ENCODE measurements at places on chromosomes 4 and X. TPM values are rescaled to one million over a fixed set of nuclear protein-coding genes. Genes with fewer than 3 reads are reported as not detected.

GRCh38 chr4:69742596-69742995 is 17.8 kb downstream of the SULT1B1 start:
- DNase-seq: no peak

GRCh38 chr4:188839704-188840103 is 700.5 kb downstream of the TRIML1 start:
- DNase-seq: no peak

The SSX1 gene
- total RNA-seq: not detected

DNA sequence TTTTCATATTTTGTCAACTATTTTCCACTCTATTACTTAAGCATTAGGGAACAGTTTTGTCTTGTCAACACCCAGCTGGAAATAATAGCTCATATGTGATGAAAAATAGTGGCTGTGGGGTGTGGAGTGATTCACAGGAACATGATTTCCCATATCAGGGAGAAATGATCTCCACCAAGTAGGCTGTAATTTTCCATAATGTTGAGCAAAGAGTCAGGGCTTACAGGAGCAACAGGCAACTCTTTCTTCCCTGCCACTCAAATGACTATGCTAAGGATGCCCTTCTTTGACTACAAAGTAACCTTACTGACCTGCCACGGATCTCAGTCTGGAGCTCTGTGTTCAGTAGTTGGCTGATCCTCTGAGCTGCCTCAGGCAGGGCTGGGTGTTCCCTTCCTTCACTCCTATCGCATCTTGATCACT is 90.0 kb upstream of the GATB start:
- no peak for DNase-seq

The G6PD gene
- total RNA-seq: 56.5 TPM

- no peak for DNase-seq
These were observed 914.8 kb upstream of the GRIA3 start for GRCh38 chrX:122269243-122269781.

GRCh38 chr4:171378323-171378722 is 434.9 kb upstream of the GALNTL6 start:
- DNase-seq: no peak
